ENCODE measurements at places on chromosomes 5 and 9.

DNA sequence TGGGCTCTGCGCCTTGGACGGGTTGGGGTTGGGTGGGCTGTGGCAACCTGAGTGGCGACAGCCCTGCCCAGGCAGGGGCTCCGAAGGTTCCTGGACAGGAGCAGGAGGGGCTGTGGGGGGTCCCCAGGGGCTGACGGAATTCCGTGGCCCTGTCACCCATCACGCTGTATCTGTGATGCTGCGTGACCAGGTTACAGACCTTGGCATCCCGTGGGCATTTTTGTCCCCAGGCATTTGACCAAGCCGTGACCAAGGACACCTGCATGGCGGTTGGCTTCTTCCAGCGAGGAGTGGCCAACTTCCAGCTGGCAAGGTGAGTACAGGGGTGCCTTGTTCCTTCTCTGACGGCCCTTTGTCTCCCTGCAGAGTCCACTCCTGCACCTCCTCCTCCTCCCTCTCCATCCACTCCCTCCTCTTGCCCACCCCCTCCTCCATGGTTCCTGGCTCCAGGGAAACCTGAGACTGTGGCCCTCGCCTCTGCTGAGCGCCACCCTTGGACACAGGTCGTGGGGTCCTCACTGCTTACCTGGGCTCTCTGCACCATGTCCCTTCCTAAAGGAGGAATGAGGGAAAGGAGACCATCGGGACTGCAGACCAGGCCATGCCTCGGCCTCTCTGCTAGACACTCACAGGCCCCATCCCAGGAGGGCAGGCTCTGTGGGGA lies 3.0 kb downstream of the NOXA1 start:
- no peak for DNase-seq

- DNase-seq = no peak
Observed at GRCh38 chr5:74613283-74613682, 27.2 kb downstream of the ENC1 start.

- no peak for DNase-seq
Observed at GRCh38 chr9:36940500-36940853, 93.6 kb downstream of the PAX5 start.

DNA sequence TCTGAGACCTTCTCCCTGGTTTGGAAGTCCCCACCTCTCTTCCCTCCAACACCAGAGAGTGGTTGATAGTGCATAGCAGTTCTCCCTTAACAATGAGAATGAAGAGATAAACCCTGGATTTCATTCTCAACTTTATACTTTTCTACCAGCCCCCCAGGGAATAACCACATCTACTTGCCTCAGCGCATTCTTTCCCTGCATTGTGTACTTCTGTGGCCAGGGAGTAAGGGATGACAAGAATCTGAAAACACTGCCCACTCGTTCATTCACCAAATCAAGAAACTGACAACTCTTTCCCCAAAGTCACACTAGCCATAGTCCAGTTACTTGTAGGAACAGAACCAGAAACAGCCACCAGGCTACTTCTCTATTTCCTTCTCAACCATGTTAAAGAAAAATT lies 46.0 kb upstream of the SPIN1 start:
- no peak for DNase-seq
